ENCODE measurements at places on chromosomes 11 and 22.
A peak's percentile ranks its signal among the peaks of the same experiment; 100 is the strongest.

GRCh38 chr11:3665336-3666022, 5.7 kb downstream of the CHRNA10 start:
- peak; percentile 83 for DNase-seq

DNA sequence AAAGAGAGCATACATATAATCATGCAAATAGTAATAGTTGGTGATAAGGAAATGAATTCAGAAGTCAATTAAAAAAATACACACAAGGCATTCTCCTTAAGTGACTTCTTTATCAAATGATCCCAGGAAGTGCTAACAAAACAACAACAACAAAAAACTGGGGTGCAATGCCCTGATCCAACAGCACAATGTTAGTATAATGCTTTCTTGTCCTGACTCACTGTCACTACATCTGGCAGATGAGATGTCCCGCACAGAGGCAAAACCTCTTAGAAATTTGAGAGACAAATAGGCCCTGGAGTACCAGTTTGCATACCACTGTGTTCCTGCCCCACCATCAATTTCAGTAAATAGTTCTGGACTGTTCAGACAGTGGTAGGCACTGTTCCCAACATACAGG, 11.0 kb upstream of the AMBRA1 start:
- no peak for DNase-seq

DNA sequence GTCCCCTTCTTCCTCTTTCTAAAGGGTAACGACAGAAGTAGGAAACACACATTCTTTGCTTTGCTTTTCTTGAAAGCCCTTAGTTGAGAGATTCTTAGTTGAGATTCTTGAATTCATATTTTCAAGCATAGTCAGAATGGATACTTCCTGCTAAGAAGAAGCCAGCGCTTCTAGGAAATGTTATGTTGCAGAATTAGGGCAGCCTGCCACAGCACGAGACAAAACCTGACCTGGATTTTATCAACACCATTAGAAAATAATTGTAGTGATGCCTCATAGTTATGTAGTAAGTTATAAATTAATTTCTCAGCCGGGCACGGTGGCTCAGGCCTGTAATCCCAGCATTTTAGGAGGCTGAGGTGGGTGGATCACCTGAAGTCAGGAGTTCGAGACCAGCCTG, 37.9 kb upstream of the NUP160 start:
- no peak for DNase-seq

GRCh38 chr11:20840341-20840740, 171.0 kb downstream of the NELL1 start:
- no peak for DNase-seq

- DNase-seq, result no peak
These were observed 7.0 kb downstream of the PRSS23 start for GRCh38 chr11:86807360-86807759.

- DNase-seq, result no peak
These were observed 478.4 kb downstream of the BRD1 start for GRCh38 chr22:49349181-49349835.

DNA sequence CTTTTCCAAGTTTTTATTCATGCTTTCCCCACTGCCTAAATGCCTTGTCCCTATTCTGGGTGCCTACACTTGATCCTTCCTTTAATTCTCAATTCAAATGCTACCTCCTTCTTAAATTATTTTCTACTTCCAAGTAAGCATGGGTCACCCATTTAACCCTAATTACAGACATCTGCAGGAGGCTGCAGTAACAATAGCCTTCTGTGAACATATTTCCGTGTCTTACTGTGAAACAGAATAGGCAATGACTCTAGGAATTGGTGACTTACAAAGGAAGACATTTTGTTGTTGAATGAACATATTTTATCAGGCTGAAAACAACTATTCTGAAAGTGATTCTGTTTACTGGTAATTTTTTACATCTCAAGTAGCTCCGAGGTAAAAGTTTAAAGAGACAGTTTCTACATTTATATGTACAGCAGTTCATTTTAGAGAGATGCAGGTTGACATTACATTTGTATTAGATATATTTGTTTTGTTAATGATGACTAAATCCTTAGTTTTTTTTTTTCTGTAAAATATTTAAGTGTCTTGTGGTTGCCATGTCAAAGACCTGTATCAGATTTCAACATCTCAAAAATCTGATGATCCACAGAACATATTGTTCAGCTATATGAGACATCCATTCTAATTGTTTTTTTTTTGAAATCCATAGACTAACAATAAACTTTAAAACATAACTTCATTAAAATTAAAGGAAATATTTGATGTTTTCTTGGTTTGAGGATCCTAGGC, 316.8 kb downstream of the CASP12 start:
- DNase-seq, result no peak

GRCh38 chr11:33694346-33695050, 6.1 kb downstream of the C11orf91 start:
- peak; percentile 15 for DNase-seq

DNA sequence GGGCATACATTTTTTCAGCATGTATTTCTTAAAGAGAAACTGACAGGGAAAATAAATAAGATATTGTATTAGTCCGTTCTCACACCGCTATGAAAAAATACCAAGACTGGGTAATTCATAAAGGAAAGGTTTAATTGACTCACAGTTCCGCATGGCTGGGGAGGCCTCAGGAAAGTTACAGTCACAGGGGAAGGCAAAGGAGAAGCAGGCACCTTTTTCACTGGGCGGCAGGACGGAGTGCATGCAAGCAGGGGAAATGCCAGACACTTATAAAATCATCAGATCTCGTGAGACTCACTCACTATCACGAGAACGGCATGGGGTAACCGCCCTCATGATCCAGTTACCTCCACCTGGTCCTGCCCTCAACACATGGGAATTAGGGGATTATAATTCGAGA, 44.2 kb downstream of the PPFIA1 start:
- DNase-seq, result peak; percentile 83

DNA sequence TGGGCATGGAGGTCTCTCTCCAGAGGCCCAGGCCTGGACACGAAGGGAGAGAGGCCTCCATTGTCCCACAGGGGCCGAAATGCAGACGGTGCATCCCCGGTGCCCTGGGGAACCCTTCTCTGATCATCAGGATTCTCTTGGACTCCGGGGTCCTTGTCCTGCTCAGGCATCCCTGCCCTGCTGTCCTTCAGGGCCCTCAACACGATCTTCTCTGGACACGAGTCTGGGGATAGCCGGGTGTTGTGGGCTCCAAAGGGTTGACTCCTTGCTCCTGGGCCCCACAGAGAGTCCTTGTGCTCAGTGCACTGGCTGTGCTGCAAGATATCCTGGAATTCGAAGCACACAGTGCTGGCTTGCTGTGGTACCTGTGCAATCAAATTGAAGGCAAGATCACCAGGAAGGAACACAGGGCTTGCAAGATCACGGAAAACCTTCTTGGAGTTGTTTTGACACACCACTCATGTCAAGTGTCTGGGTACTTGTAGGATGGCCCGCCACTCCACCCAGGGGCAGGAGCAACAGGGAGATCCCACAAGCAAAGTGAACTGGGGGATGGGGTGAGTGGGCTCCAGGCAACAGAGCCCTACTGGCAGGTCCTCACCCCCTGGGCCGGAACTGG, 61.3 kb upstream of the PRODH start:
- DNase-seq, result no peak

GRCh38 chr11:2247496-2247895, 22.9 kb downstream of the ASCL2 start:
- no peak for DNase-seq

DNA sequence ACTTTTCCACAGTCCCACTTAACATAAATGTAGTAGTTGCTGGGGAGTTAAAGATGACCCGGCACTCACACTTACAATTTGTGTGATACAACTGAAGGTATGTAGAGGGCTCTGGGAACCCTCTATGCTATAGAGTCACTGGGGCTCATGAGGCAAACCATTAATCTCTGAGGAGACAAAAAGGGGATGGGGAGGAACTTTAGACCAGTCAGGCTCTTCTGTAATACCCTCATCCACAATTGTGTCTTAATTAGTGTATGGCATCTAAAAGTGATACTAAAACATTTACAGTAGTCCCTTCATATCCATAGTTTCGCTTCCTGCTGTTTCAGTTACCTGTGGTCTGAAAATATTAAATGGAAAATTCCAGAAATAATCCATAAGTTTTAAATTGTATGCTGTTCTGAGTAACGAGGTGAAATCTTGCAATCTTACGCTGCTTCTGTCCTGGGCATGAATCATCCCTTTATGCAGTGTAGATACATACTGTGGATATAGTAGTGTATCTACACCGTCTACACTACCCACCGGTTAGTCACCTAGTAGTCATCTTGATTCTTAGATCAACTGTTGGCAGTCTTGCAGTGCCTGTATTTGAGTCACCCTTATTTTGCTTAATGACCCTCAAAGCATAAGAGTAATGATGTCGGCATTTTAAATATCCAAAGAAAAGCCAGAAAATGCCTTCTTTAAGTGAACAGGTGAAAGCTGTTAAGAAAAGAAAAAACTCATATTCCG, 12.2 kb downstream of the CBL start:
- no peak for DNase-seq

DNA sequence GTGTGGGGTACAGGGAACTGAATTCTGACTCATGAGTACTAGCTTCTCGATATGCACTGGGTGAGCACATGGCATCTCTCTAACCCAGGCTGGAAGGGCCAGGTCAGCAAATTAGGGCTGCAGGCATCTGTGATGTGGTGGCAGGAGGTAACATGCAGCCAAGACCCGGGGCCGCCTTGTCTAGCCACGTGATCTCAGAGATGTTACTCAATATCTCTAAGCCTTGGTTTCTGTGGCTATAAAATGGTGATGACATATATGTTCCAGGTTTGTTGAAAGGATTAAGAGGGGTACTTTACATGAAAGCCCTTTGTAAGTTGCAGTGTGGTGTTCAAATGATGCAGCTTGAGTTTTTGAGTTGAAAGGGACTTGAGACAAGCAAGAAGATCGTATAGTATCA, 3.2 kb downstream of the ST14 start:
- DNase-seq, result no peak

DNA sequence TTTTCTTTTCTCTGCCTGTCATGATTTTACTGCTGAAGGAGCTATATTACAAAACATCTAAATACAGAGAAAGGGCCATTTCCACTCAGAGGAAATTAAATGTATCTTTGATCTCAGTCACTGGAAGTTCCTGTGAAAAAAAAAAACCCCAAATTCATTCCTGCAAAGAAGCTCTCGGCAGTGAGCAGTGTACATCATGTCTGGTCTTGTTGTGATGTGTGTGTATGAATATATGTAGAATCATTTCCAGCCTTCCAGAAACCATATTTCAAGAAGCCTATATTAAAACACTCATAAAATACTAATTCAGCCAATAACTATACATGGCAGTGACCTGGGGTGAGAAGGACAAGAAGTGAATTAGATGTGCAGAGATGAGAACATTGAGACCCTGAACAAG, 393.2 kb upstream of the TENM4 start:
- no peak for DNase-seq

DNA sequence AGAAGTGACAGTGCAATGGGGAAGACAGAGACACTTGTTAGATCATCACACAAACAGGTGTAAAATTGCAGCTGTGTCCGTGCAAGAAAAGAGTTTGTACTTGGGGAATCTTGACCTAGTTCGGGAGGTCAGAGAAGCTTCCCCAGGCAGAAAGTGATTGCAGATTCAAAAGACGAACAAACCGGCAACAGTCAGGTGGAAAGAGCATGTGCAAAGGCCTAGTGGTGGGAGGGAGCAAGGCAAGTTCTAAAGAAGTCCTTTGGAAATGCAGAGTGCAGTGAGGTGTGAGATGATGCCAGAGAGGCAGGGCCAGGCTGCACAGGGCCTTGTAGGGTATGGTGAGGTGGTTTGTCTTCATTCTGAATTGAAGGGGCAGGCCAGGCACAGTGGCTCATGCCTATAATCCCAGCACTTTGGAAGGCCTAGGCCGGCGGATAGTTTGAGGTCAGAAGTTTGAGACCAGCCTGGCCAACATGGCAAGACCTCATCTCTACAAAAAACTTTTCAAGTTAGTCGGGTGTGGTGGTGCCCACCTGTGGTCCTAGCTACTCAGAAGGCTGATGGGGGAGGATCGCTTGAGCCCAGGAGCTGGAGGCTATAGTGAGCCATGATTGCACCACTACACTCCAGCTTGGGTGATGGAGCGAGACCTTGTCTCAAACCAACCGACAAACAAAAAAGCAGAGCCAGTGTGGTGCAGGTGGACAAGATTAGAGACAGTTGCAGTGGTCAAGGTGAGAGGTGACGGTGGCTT, 1.9 kb upstream of the ESS2 start:
- no peak for DNase-seq

DNA sequence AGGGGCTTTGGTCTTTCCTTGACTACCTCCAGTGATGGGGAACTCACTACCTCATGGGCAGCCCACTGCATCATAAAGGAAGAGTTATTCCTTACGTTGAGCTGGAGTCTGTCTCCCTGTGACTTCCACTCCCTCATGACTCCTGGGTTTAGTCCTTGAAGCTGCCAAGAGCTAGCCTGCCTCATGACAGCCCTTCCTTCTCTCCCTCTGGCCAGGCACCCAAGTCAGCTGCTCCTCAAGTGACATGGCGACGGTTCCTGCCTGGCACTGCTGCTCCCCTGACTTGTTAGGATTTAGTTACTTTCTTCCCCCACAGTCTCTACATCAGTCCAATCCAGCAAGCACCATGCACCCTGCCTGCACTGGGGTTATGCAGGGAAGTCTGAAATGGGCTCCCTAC, 196.1 kb upstream of the TBCEL start:
- DNase-seq, result no peak

- DNase-seq, result no peak
These were observed 15.3 kb downstream of the PTS start for GRCh38 chr11:112241486-112241885.

GRCh38 chr11:75347781-75348566, 3.5 kb downstream of the ARRB1 start:
- peak; percentile 41 for DNase-seq

GRCh38 chr11:19968860-19969259, 191.4 kb downstream of the DBX1 start:
- no peak for DNase-seq

DNA sequence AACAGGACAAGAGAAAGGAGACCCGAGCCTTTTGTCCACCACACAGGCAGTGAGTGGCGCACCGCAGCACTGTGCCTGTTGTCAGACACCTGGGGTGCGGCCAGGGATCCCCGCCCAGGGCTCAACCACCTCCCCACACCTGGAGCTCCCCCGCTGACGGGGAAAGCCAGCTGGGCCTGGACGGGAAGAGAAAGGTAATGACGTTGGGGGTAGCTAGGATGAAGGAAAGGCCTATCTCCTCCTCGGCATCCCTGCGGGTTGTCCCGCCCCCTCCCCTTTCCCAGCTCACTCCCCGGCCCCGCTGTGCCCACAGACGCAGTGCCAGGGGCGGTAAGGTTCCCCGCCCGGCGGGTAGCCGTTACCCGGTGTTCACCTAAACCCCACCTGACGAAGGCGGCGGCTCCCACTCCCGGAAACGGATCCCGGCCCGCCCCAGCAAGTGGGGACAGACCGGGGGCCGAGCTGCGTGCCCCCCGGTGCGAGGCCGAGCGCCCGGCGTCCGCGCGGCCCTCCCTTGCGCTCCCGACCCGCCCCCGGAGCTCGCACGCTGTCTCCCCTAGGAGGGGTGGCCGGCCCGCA, 495 bp downstream of the HYOU1 start:
- no peak for DNase-seq

DNA sequence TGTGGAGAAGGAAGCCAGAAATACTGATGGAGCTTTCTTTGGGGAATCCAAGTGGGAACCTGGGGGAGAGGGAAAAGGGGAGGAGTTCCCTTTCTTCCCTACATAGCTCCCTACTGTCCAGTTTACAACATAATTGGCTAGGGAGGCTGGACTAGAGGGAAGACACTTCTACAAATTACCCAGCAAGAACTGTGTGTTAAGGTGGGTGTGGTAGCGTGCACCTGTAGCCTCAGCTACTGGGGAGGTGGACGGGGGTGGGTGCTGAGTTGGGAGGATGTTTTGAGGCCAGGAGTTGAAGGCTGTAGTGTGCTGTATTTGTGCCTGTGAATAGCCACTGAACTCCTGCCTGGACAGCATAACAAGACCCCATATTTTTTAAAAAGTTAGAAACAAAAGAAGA, 74.0 kb downstream of the NAV2 start:
- DNase-seq, result no peak

All from Kasumi-1 (cell line).